ENCODE measurements at places on chromosomes 13 and 19.

GRCh38 chr13:80599765-80600164, 258.8 kb upstream of the SPRY2 start:
- no peak for DNase-seq

- DNase-seq, result no peak
Observed at GRCh38 chr19:45450012-45450333, 17.8 kb upstream of the FOSB start.

GRCh38 chr13:45817833-45818232, 33.7 kb downstream of the SIAH3 start:
- DNase-seq, result no peak

DNA sequence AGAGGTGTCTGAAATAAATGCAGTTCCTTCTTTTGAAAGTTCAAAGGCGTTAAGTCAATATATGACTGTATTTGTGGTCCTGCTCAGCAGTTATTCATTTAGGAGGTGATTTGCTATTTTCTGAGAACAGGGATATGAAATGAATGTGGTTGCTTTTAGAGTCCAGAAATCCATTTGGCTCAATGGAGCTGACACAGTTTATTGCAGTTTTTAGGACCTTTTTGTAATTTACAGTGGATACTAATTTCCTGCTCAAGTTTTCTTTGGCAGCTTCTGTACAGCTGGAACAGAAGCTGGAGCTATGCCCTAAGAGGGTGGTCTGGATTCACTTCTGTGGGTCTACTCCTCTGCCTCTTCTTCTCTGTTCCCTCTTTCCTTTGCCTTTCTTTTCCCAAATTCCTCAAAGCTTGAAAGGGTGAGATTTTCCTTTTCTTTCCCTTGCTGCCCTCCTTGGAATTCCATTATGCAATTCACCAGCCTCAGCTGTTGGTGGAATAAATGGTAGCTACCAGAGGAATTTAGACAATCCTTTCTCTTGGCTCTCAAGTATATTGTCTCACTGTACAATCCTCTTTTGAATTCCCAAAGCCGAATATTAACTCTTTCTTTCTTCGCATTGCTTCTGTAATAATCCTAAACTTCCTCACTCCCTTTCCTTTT, 39.9 kb downstream of the ITGBL1 start:
- DNase-seq, result peak; percentile 34

- no peak for DNase-seq
Observed at GRCh38 chr19:29446361-29446760, 79.4 kb upstream of the VSTM2B start.

- DNase-seq, result no peak
Observed at GRCh38 chr13:27997904-27998522, 9.5 kb upstream of the URAD start.

DNA sequence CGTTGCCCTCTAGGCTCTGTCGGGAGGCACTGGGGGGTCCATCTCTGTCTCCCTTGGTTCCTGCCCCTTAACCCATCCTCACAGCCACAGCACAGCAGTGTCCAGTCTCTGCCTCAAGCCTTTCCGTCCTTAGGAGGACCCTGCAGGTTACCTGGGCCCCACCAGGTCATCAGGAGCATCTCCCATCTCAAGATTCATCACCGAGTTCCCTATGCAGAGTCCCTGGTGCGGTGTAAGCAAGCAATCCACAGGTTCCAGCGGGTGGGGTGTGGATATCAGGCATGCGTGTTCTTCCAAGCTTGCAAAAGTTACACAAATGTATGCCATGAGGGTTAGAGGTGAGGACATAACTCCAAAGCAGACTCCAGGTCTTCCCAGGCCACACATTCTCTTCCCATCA, 20.9 kb upstream of the GAS6 start:
- DNase-seq, result no peak

DNA sequence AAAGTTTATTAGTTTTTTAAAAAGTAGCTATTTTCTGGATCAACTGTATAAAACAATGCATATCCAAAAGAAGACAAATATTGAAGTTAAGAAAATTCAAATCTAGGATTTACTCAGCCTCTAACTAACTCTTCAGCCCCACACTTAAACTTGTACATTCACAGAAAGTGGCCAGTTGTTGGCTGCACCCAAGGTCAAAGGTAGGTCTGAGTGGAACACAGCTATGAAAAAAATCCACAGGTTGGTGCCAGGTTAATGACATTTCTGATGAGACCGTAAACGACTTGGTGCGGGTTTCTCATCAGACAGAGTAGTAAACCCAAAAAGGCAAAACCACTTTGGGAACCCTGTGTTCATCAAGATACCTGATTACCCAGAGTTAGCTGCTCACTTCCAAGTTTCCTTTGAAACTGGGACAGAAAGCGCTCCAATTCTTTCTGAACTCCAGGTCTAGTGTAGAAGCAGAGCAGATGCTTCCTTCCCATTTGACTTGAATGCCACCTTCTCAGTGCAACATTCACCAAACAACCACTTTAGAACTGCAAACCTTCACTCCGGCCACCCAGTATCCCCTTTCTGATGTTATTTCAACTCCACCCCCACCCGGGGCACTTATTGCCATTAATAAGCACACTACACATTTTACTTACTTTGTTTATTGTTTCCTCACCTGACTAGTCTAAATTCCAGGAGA, 208.3 kb upstream of the STARD13 start:
- no peak for DNase-seq

GRCh38 chr13:99012539-99012938, 34.7 kb upstream of the DOCK9 start:
- no peak for DNase-seq

DNA sequence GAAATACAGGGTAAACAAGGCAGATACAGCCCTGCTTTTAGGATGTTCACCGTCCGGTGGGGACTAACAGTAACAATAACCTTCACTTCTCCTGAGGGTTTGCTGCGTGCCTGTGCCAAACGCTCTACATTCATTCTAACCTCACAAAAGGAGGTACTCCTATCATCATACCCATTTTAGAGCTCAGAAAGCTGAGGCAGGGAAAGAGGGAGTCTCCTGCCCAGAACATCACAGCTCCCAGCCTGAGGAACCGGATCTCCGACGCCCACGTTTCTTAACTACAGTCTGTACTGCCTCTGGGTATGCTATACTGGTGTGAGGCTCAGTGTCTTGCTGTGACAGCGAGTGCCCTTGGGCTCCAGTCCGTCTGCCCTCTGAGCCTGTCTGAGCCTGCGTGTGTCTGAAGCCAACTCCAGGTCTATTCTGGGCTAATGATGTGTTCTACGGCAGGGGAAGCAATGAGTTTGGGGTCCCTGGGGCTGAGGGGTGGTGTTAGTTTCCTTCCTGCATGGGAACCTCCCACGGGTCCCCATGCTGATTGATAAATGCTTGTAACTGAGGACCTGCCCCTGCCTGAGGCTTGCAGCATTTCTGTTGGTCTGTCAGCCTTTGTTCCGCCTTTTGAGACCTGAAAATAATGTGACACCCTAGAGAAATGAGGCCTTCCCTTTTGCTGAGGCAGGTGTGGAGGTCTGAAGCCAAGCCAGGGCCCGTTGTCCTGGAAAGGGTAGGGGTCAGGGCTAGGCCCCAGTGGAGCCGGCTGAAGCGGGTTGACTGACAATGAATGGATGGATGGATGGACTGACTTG, 4.9 kb downstream of the LIPE start:
- no peak for DNase-seq

GRCh38 chr19:36526581-36526980, 1.5 kb downstream of the ZNF260 start:
- no peak for DNase-seq

GRCh38 chr13:33524086-33524485, 238.5 kb upstream of the STARD13 start:
- DNase-seq, result no peak

DNA sequence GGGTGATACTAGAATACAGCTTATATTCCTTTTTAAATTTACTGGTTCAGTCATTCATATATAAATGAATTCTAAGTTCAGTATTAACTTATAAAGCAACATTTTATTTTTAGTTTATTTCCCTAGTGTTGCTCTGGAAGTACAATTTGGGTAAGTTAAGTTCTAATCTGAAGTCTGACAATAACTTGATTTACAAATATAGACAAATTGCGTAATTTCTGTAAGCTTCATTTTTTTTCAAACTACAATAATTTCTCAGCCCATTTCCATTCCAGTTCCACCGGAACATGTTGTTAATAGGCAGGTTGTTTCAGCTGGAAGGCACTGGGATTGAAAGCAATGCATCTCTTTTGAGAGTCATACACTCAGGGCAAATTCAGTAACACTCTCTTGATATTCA, 2000.7 kb downstream of the OLFM4 start:
- DNase-seq, result no peak

DNA sequence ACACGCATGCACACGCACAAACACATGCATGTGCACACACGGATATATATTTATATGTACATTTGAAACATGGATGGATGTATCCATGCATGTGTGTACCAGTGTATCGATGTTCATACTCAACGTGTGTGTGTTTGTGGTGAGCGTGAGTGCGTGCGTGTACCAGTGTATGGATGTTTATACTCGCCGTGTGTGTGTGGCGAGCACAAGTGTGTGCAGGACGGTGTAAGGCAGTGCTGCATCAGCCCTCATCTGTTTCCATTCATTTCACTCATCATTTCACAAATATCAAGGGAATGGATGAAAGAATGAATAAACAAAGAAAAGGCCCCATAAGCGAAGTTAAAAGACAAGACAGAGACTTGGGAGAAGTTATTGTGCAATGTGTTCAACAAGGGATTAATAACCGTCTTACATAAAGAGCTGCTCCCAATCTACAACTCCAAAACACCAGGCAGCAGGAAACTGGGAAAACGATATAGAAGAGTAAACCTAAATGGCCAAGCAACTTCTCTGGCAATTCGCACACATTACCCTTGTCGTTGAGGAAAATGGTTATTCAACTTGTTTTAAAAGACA, 21.7 kb upstream of the MIER2 start:
- DNase-seq, result no peak

GRCh38 chr19:15534957-15535864, 26.9 kb downstream of the CYP4F22 start:
- no peak for DNase-seq

- no peak for DNase-seq
Observed at GRCh38 chr13:111005364-111005763, 90.5 kb upstream of the ANKRD10 start.

- DNase-seq, result no peak
Observed at GRCh38 chr19:40976134-40976533, 14.9 kb upstream of the CYP2B6 start.

- DNase-seq, result peak; percentile 3
Observed at GRCh38 chr19:31260171-31260933, 88.9 kb downstream of the TSHZ3 start.

- no peak for DNase-seq
Observed at GRCh38 chr13:45195421-45195820, 5.4 kb downstream of the KCTD4 start.

GRCh38 chr13:49248622-49249002, 887 bp downstream of the CDADC1 start:
- no peak for DNase-seq

GRCh38 chr19:723247-723646, 14.5 kb downstream of the PALM start:
- DNase-seq, result no peak

DNA sequence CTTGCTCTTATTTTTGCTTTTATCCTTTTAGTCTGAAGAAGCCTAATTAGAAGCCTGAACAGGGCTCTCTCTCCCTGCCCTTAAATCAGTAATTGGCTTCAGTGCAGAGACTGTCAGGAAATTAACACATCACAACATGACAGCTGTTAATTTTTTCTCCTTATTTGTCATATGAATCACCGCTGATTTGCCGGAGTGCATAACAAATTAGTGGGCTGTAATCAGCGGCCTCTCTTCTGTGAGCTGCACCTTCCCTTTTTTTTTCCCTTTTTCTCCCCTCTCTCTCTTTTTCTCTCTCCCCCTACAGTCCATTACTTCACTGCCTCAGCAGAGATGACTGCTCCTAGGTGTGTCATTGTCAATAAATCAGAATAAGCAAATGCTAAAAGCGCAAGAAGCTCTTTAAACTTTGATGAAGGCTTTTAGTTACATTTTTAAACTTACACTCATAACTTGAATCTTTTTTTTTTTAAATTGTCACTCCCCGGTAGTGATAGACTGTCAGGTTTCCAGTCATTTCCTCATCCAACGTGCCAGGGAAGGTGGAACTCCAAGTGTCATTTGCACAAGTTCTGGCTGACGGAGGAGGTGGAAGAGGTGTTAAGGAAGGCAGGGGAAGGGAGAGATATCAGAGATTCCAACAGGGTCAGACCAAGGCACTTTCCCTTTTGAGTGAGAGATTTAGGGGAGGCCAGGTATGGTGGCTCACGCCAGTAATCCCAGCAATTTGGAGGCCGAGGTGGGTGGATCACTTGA, 197.1 kb upstream of the TSHZ3 start:
- no peak for DNase-seq

DNA sequence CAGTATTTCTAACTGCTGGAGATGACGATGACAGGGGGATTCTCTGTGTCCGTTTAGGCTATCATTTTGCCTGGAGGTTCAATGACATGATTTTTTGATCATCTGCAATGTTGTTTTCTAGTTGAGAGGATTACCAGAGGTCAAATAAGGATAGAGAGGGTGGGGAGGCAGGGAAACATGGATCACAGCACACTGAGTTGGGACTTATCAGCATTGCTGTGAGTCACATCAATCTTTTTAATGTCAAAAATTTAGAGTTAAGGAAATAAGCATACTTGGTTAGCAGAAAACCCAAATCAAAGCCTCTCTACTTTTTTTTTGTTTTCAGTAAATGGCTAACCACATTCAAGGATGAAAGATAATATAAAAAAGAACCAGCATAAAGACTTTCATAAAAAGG, 43.0 kb upstream of the CSNK1A1L start:
- DNase-seq, result no peak

- DNase-seq, result no peak
Observed at GRCh38 chr13:40191186-40191980, 475.1 kb downstream of the FOXO1 start.

DNA sequence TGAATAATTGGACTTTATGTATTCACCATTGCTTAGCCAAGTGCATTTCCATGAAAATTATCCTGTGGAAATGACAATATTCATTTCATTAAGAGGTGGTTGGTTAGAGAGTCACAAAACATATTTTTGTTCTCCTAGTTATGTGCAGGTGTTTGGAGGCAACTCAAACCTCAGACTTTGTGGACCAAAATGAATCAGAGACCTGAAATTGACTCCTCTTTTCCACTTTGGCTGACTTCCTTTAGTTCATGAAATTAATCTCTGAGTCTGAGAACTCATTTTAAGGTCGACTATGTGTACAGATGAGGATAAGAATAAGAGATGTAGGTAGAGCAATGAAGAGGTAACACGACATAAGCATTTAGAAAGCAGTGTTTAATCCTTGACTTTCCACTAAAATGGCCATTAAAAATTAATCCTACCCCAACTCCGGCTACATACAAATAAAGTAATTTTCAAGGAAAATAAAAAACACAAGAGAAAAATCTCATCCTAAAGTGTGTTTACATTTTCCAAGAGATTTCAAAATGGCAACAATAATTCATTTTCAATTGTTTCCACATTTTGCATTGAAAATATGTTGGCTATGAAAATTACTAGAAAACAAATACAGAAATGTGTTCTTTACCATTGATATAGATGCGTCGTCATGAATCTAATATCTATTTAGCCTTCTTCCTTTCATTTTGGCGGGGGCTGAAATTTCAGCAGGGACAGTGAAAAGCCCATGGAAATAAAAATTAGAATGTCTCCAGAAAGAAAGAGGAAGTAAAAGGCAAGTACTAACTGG, 185.4 kb upstream of the CSNK1A1L start:
- no peak for DNase-seq

Measured in left hindlimb (tissue), 1 donor.